ENCODE measurements at places on chromosomes 4 and X.

- DNase-seq: no peak
These were observed 20.1 kb upstream of the UVSSA start for GRCh38 chr4:1326751-1327525.

DNA sequence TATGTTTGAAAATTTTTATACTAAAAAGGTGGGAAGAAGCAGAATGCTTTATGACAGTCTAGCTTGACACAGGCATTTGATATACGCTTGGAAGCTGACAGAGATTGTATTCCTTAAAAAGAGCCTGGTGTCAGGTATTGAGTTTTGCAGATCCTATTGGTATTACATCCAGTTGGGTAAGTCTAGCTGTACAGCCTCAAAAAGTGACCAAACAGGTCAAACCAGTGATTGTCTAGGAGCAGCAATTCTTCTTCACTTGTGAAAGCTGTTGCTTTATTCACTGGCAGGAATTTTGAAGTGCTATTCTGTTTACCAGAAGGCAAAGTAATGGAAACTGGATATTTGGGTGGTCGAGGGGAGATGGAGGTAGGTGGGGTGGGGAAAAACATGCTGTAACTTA lies 77.5 kb downstream of the UCHL1 start:
- DNase-seq: no peak

- no peak for DNase-seq
These were observed 1665.0 kb upstream of the TENM3 start for GRCh38 chr4:180578175-180578574.

DNA sequence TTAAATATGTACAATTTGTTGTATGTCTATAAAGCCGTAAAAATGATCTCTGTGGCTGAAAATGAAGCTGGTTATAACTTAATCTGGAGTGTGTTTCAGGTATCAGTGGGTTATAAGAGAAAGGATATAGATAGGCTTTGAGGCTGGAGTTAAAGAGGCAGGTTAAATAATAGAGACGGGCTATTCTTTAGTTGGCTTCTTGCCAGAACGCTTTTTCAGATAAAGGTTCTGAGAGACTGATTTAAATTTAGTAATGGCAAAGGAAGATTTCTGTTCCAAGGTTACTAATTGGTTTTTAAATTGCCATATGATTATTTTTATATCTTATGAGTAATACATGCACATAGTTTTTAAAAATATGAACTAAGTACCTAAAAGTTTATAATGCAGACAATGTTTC lies 117.4 kb downstream of the AWAT2 start:
- no peak for DNase-seq

GRCh38 chr4:57018980-57019379 lies 40.3 kb downstream of the POLR2B start:
- no peak for DNase-seq

GRCh38 chr4:108144451-108144850 lies 24.3 kb downstream of the LEF1 start:
- no peak for DNase-seq

- DNase-seq: no peak
These were observed 22.0 kb downstream of the SORCS2 start for GRCh38 chr4:7214359-7214758.

- DNase-seq: no peak
These were observed 615.6 kb downstream of the CENPC start for GRCh38 chr4:66929748-66930147.

- DNase-seq: no peak
These were observed 52.1 kb downstream of the PWWP3B start for GRCh38 chrX:106220177-106220576.

DNA sequence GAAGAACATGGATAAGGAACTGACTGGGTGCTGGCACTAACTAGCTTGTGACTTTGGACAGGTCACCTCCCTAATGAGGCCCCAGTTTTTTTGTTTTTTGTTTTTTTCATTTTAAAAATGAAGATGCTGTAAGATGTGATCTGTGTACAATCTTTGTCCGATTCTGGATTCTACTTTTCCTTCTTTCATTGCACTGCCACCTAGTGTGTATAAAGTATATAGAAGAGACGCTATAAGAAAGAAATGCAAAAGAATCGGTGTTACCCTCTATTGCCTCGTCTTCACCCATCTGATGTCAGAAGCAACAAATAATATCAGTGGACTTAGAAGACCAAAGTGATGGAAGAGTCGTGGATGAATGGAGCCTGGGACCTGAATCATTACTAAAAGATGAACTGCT lies 58.6 kb upstream of the P2RY10 start:
- peak; percentile 10 for DNase-seq

DNA sequence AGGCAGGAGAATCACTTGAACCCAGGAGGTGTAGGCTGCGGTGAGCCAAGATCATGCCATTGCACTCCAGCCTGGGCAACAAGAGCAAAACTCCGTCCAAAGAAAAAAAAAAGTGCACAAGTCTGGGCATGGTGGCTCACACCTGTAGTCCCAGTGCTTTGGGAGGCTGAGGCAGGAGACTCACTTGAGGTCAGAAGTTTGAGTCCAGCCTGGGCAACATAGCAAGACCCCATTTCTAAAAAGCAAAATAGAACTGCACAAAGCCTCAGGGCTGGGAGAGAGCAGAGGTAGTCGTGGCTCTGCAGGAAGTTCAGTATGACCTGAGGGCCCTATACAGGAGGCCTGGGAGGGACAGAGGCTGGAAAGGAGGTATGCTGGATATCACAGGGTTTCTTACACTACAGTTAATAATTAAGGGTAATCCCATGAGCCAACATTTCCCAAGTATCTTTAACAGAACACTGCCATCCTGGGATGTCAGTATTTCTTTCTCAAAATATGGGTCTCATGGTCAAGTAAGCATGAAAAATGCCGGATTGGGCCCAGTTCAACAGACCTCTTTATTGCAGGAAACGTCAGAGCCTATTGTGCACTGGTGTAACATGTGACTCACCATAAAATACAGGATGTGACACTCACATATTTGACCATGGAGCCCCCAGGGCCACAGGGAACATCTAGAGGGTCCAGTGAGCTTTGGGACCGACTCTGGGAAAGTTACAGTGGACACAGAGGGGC lies 37.8 kb downstream of the ACSL1 start:
- DNase-seq: no peak

DNA sequence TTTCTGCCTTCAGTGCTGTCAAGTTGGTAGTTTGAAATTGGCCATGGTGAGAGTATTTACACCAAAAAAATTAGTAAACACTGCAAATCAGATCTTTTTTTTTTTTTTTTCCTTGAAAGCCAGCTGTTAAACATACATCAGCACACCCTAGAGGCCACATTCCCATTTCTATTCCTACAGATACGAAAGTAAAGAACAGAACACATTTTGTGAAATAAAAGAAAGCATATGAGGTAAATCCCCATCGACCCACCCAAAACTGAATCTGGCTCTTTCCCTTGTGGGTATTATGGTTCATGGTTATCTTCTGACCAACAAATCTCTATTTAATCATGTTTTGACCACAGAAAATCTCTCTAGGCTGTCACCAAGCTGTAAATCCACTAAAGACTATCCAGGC lies 41.8 kb upstream of the AP1AR start:
- no peak for DNase-seq

GRCh38 chrX:72620550-72621145 lies 48.0 kb upstream of the HDAC8 start:
- DNase-seq: no peak

- no peak for DNase-seq
These were observed 815.8 kb downstream of the TRIML1 start for GRCh38 chr4:188955066-188955465.

GRCh38 chr4:128793859-128794672 lies 15.4 kb upstream of the JADE1 start:
- DNase-seq: no peak

DNA sequence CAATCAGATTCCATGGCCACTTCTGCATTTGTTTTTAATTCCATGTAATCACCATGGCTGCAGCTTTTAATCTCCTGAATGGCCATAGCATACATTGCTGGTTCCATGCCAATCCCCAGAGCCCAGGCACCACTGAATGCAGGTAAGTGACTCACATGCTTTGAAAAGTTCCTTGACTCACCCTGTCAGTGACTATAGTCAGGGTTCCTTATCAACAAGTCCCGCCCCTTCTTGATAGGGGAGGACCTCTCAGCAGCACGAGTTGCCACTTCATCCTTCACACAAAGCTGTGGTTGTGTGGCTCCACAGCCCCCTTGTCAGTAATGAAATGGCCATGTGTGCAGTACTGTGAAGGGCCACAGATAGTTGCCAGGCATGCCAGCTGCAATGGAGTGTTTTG lies 516.6 kb downstream of the PPARGC1A start:
- no peak for DNase-seq

- no peak for DNase-seq
These were observed 21.8 kb downstream of the KIAA1210 start for GRCh38 chrX:119105826-119106225.

GRCh38 chr4:147787204-147787603 lies 55.3 kb downstream of the ARHGAP10 start:
- no peak for DNase-seq

- no peak for DNase-seq
These were observed 111.4 kb downstream of the LUZP4 start for GRCh38 chrX:115400960-115401359.

DNA sequence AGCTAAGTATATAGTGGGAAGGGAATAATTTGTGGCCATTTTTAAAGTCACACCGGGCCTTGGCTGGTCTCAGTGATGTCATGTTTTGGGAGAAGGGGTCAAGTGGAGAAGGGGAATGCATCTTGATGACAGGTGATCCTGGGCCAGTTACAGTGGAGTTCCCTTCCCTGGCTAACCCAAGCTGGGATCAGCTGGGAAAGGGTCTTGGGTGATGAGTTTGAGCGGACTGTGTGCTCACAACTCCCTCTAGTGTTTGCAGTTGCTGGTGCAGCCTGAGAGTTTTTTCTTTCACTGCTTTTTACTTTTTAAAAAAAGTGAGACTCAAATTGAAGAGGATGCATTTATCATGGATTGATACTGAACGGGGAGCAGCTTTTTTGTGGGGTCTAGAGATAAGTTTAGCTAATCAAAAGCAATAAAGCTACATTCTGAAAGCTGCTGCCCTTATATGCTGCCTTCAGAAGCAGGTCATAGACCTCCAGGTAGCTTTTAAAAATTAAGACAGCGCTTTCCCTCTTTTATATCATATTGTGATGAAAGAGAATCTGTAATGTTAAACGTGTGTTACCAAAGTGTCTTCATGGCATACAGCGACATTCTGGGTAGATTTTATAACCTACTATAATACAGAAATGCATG lies 164.7 kb downstream of the DCLK2 start:
- peak; percentile 32 for DNase-seq

DNA sequence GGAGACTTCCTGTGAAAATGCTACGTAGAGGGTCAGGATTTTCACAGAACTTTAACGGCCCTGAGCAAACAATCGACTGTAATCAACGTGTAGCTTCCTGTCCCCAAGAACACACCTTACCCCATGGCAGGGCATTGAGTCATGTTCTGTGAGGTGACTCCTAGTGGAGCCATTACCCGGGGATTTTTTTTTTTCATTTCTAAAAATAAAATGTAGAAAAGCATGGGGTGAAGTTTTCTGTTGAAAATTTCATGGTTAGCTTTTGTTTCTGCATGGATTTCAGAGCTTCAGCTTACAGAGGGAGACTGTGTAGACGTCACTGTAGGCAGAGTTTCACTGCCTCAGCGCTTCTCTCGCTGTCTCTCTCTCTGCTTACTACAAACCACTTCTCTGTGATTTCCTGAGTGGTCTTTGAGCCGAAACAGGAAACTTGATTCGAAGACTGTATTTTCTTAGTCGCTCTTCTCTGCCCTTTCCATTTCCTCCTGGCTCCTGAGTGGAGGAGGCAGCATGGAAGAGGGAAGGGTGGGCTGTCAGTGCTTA lies 111.7 kb downstream of the NFKB1 start:
- DNase-seq: no peak

GRCh38 chrX:13050151-13050550 lies 5.7 kb upstream of the FAM9C start:
- DNase-seq: no peak

GRCh38 chr4:177155454-177155853 lies 154.2 kb upstream of the NEIL3 start:
- no peak for DNase-seq

DNA sequence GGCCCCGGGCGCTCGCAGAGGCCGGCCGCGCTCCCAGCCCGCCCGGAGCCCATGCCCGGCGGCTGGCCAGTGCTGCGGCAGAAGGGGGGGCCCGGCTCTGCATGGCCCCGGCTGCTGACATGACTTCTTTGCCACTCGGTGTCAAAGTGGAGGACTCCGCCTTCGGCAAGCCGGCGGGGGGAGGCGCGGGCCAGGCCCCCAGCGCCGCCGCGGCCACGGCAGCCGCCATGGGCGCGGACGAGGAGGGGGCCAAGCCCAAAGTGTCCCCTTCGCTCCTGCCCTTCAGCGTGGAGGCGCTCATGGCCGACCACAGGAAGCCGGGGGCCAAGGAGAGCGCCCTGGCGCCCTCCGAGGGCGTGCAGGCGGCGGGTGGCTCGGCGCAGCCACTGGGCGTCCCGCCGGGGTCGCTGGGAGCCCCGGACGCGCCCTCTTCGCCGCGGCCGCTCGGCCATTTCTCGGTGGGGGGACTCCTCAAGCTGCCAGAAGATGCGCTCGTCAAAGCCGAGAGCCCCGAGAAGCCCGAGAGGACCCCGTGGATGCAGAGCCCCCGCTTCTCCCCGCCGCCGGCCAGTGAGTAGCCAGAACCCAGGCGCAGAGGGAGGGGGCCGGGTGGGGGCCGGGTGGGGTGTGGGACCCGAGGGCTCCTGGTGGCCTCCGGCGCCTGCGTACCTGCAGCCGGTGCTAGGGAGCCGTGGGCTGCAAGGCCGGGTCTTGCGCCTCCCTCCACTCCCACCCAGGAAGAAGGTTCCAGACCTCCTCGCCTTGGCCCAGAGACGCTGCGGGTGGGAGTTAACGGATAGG lies 534 bp downstream of the MSX1 start:
- no peak for DNase-seq

GRCh38 chr4:129240816-129241215 lies 144.9 kb downstream of the C4orf33 start:
- DNase-seq: no peak

DNA sequence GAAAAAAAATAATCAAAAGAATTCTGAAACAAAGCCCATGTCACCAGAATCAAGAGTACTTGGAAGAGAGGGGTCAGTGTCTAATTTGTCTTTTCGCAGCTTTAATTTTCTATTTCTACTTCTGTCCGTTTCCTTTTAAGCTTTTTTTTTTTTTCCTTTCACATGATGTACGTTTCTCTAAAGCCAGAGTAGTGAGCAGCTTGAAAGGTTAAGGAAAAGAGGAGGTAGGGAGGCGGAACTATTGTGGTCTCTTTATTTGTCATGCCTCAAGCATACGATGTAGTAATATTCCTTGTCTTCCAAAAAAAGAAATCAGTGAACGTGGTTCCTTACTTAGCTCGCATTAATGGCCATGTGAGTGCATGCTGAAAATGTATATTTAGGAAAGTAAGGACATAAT lies 311.5 kb downstream of the TENM3 start:
- DNase-seq: no peak

GRCh38 chr4:30854531-30854930 lies 134.4 kb downstream of the PCDH7 start:
- DNase-seq: no peak

DNA sequence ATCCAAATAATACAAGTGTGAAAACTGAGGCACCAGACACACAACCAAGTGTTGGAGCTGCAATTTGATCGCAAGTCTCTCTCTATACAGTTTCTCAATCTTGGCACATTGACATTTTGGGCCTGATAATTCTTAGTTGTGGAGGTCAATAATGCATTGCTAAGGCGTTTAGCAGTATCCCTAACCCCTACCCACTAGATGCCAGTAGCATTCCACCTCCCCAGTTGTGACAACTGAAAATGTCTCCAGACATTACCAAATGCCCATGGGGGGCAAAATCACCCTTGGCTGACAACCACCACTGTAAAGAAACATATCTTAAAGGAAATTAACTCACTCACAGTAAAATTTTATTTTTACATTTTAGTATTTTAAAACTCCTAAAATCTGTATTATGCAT lies 4.2 kb downstream of the NR3C2 start:
- DNase-seq: no peak
